ENCODE measurements at places on chromosomes 5 and 9. TPM values are rescaled to one million over a fixed set of nuclear protein-coding genes. Genes with fewer than 3 reads are reported as not detected.
A peak's percentile ranks its signal among the peaks of the same experiment; 100 is the strongest.

The NEUROG1 gene
- not detected for total RNA-seq

The NR5A1 gene
- total RNA-seq, result not detected

- DNase-seq, result no peak
Measured at GRCh38 chr5:56176155-56176798, 56.9 kb downstream of the ANKRD55 start.

GRCh38 chr9:132384376-132384775, 22.3 kb downstream of the TTF1 start:
- no peak for DNase-seq

The OR1J2 gene
- not detected for total RNA-seq

- DNase-seq, result no peak
Measured at GRCh38 chr5:68196876-68197275, 18.7 kb upstream of the PIK3R1 start.

DNA sequence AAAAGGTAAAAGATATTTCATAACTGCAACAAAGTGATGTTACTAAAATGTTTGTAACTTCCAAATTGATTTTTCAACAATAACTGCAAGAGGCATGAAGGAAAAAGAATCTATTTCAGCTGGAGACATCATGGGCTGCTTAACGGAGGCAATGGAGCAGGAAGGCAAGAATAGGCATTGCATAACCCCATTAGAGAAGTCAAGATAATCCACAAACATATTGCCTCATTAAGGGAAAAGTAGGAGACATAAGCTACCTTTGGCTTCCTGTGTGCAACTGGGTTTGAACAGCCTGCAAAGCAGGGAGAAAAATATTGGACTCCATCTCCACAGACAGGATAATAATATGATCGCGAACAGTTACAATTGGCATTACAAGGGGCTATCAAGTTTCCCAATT, 46.7 kb downstream of the SLCO4C1 start:
- no peak for DNase-seq

The TNIP1 gene
- total RNA-seq, result 96.7 TPM

DNA sequence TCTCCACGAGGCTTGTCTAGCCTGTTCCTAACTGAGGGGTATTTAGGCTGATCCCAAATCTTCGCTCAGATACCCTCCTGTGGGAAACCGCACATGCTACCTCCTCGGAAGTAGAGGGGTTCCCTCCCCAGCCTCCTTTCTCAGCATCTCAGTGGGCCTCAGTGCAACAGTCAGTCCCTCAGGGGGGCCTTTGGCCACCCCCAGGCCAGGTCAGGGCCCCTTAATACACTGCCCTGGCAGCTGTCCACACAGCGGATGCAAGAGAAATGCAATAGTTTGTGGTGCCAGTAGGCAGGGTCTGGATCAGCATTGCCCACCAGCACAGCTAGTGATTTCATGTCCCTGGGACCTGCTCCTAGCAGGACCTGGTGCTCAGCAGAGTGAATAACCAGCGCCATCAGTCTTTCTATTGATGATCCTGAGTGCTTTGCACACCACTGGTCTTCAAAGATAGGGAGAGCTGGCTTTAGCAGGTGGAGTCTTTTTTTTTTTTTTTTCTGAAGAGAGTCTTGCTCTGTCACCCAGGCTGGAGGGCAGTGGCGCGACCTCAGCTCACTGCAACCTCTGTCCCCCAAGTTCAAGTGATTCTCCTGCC, 7.5 kb downstream of the PLPP7 start:
- DNase-seq, result no peak

The TMEM215 gene
- total RNA-seq, result not detected

The AQP3 gene
- 57.6 TPM for total RNA-seq

DNA sequence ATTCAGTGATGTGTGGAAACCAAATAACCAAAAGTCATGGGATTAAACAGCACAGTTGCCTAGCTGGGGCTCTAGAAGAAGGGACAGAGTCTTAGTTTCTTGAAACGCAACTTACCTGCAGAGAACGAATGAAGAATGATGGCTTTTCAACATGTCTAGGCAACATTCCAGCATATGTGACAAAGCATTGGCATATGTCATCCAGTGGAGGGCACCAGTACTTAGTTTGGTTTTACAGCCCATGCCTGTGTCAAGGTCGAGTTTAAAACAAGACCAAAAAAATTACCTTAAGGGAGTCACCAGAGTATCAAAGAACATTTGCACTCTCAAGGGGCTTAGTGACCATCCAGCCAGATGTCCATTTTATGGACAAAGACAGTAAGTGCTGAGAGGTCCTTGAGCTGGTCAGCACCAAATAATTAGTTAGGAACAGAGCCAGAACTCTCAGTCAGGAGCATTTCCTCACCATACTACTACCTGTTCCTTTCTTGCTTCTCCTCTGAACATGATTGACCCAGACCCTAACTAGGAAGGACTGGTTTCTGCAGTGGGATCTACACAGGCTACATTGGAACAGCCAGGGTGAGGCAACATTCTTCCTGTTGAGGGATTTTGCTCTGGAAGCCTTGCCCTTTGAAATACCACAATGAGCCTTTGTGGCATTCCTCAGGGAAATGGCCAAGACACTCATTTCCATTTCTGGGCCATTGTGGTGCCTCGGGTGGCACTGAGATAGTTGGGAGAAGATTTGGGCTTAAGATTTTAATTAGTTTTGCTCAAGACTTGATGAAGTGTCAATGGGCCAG, 75.4 kb upstream of the ANKH start:
- DNase-seq, result no peak

The SPATA6L gene
- total RNA-seq, result 2.1 TPM

The CCDC152 gene
- 0.79 TPM for total RNA-seq

DNA sequence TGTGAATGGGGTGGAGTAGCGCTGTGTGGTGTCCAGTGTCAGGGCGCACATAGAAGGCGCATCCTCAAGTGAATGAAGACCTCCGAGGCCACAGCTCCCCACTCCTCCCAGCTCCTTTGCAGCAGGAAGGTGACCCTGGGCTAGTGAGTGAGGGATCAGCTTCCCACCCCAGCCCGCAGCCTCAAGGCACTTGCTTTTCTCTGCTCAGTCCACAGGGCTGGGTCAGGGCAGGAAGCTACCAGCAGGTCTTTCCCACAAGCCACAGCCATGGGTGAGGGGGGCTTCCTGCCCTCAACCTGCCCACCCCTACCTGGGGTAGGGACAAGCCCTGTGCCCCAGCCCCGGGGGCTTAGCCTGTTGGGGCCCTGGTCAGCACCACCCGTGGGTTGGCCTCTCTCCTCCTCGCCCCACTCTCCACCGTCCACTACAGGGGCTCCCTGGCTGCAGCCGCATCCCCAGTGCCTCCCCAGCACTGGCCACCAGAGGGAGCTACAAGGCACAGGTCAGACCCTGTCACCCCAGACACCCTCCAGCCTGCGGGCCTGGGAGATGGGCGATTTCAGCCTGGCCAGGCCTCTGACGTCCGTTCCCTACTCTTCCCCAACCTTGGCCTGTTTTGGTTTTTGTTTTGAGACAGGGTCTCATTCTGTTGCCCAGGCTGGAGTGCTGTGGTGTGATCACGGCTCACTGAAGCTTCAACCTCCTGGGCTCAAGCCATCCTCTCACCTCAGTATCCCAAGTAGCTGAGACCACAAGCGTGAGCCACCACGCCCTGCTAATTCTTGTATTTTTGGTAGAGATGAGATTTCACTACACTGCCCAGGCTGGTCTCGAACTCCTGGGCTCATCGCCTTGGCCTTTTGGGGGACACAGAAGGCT, 1.3 kb upstream of the ABCA2 start:
- DNase-seq, result peak; percentile 74

- no peak for DNase-seq
Measured at GRCh38 chr9:26656003-26656870, 236.4 kb downstream of the CAAP1 start.

DNA sequence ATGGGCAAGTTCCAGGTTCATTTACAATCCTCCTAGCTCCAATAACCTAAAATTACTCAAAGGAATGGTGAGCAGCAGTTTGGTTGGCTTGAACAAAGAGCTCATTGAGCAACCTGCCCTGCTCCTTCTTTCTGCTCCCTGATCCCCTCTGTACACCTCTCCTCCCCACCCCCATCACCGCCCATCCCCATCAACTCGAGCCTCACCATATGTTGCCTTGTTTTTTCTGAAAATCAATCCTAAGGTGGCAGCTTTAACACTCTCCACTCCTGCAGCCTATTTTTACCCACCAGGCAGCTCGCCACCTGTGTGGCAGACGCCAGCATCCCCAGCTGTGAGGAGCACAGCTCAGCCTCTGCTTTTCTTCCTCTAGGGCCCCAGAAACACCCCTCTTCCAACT, 533.4 kb upstream of the BRINP1 start:
- DNase-seq, result no peak

GRCh38 chr9:69223605-69224004, 49.5 kb downstream of the TJP2 start:
- no peak for DNase-seq

- DNase-seq, result no peak
Measured at GRCh38 chr9:29644514-29644913, 2071.2 kb upstream of the C9orf72 start.

DNA sequence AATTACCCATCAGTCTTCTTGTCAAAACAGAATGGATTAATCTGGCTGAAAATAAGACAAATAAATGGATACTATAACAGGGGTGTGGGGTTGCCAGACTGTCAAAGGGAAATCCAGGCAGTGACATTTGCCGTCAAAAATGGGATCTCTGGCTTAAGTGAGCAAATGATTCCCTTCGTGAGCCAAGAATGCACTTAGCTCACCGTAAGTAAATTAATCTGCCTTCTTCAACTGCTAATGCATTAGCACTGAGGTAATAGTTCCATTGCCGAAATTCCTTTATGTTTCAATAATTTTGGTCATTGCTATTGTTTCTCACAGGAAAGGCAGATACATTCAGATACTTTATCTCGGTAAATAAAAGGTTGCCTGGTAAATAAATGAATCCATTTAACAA, 377.8 kb downstream of the KIAA0825 start:
- DNase-seq, result no peak

DNA sequence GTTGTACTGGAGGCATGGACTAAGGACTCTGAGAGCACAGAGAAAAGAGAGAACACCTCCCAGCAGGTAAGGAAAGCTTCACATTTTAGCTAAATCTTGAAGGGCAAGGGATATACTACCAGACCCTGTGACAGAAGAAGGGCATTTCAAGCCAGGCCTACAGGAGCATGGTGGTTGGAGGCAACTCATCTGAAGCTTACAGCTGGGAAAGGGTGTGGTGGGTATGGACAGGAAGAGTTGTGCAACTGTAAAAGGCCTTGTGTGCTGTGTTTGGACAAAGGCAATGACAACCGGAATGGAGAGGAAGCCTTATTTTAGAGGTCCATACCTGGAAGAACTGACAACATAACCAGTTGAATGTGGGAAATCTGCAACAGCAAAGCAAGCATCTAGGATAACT, 31.2 kb downstream of the NIPSNAP3B start:
- DNase-seq, result no peak

DNA sequence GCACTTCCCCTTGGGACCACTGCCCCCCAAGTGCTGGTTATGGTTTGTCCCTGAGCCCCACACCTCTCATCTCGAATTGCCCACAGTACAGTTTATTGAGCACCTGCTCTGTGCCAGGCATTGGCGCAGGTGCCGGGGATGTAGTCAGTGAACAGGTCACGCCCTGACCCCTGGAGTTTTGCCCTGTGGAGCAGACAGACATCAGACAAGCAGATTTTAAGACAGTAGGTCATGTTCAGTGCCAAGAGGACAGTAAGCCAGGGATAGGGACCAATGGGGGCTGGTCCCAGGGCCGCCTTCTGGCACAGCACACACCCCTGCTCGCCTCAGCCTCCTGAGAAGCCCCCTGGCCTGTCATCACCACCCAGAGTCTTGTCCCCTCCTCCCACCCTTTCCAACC, 21.9 kb downstream of the ROPN1L start:
- DNase-seq, result no peak

The GIN1 gene
- total RNA-seq, result 3.6 TPM

- DNase-seq, result no peak
Measured at GRCh38 chr9:18741945-18742344, 268.0 kb downstream of the ADAMTSL1 start.

The SCGB3A2 gene
- total RNA-seq, result not detected

The C9orf153 gene
- total RNA-seq, result 0.46 TPM

DNA sequence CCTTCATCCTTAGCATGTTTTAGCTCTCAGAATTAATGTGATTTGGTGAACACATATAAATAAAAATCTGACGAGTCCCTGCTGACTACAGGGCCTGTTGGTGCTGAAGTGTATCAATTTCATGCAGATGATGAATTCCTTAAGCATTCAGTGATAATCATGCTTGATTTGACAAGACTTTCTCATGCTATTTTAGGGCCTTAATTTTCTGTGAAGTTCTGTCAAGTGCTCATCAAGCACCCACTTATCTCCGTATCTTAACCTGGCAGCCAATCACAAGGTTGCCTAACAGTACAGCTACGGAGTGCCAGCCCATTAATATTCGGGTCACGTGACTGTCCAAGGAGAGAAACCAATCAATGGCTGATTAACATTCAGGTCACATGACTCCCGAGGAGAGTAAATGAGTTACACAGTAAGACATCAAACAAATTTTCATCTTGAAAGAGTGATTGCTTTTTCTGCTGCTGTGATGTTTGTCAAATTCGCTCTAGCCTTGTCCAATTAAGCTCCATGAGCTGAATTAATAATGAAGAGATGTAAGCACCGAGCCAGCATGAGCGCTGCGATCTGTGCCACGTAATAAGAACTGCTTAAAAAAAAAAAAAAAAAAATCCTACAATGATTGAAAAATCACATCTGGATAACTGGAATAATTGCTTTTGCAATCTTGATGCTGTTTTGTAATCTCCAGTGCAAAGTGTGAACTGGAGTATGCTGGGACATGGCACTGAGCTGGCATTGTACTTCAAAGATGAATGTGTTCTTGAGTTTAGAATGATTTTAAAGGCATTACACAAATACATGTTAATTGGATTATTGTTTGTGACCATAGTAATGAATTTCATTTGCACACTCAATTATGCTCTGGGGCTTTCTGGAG, 104.3 kb upstream of the SPATA31D4 start:
- DNase-seq, result no peak

GRCh38 chr9:109447329-109448076, 50.6 kb downstream of the PTPN3 start:
- no peak for DNase-seq

- DNase-seq, result no peak
Measured at GRCh38 chr9:71778085-71778484, 9.8 kb upstream of the CEMIP2 start.

DNA sequence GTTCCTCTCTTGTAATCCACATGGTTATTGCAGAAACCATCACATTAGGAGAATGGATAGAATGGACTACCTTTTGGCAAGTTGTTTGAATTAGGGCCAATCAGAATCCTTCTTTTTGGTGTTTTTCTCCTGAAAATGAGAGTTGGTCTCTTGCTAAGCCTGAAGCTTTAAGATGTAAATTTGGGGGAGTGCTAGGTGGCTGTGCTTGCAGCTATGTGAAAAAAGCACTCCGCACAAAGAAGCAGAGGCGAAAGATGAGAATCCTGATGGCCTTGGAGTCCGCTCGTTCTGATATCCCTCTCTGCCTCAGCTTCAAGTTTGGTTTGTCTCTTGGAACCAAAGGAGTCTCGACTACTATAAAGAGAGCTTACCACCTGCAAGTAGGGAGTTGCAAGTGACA, 63.6 kb downstream of the INIP start:
- DNase-seq, result no peak

The GKAP1 gene
- 18.9 TPM for total RNA-seq

The TRIM7 gene
- 1.4 TPM for total RNA-seq

The FOXD4L5 gene
- not detected for total RNA-seq
